Thyroid gland (tissue), 4 donors: ENCODE measurements at places on chromosomes 3 and 15. TPM values are rescaled to one million over a fixed set of nuclear protein-coding genes. Genes with fewer than 3 reads are reported as not detected.
A peak's percentile ranks its signal among the peaks of the same experiment; 100 is the strongest.

Gene CYP8B1
- not detected for total RNA-seq

Gene DMXL2
- total RNA-seq = 34.3 TPM

GRCh38 chr3:15050405-15051092, 14.6 kb downstream of the MRPS25 start:
- DNase-seq = no peak
- no peaks in the 10 kb centered on the region for H3K27me3 ChIP-seq
- no peak overlapping the region for H3K4me3 ChIP-seq
- peaks cover 54% of the 10 kb centered on the region for H3K36me3 ChIP-seq

DNA sequence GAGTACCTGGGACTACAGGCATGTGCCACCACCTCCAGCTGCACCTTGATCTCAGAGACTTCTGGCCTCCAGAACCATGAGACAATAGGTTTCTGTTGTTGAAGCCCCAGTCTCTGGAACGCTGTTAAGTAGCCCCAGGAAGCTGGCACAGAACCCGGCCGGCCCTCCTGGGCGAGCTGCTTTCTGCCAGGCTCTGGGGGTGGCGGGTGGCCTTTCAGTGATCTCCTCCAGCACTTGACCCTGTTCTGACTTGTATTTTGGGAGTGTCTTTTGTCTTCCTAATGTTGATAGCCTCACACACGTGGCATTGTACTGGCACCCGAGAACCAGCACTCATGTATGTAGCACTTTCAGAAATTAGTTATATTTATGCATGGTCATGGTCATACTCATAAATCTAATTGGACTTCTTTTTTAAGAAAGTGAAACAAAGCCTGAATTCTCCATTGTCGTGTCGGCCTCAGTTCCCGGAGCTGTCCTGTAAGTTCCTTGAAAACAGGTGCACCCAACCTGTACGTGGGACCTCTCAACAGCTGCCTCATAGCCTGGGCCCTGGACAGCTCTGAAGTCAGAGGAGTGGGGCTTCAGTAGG, 74.0 kb downstream of the TFRC start:
- H3K4me1 ChIP-seq = no peaks in the 10 kb centered on the region
- no peaks in the 10 kb centered on the region for H3K27me3 ChIP-seq
- H3K4me3 ChIP-seq = no peak overlapping the region
- no peak for DNase-seq
- no peak overlapping the region for H3K27ac ChIP-seq

DNA sequence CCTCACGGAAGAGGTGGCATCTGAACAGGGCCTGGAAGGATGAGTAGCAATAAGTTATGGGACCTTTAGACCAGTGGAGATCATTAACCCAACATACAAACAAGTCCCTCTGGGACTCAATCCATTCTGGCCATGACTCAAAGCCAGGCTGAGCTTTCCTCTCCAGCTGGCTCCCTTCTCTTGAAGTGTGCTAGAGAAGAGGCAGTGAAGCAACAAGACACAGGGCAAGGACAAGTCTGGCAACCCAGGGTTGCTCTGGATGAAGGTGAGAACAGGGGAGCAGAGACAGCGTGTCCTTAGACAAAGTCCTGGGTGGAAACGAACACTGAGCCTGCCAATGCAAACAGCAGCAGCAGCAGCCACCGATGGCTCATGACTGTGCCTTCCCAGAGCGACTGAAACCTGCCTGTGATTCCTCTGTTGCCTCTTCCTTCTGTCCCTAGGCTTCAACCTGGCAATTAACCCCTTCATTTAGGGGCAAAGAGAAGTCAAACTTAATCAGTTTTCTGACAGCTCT, 86.8 kb downstream of the BDH1 start:
- peaks cover 3% of the 10 kb centered on the region for H3K4me1 ChIP-seq
- H3K4me3 ChIP-seq = no peak overlapping the region
- H3K27ac ChIP-seq = no peak overlapping the region
- H3K27me3 ChIP-seq = no peaks in the 10 kb centered on the region
- DNase-seq = peak; percentile 51
- H3K36me3 ChIP-seq = no peaks in the 10 kb centered on the region

- H3K4me1 ChIP-seq = peaks cover 27% of the 10 kb centered on the region
- H3K4me3 ChIP-seq = no peak overlapping the region
- no peaks in the 10 kb centered on the region for H3K36me3 ChIP-seq
- no peak overlapping the region for H3K27ac ChIP-seq
- no peak for DNase-seq
These were observed 71.4 kb upstream of the WDR72 start for GRCh38 chr15:53830707-53831386.

GRCh38 chr3:113697500-113698090, 1.2 kb upstream of the USF3 start:
- H3K4me1 ChIP-seq = peaks cover 34% of the 10 kb centered on the region
- no peaks in the 10 kb centered on the region for H3K27me3 ChIP-seq
- H3K36me3 ChIP-seq = no peaks in the 10 kb centered on the region
- peak overlapping the region; percentile 86 for H3K27ac ChIP-seq

- no peak overlapping the region for H3K4me3 ChIP-seq
- H3K4me1 ChIP-seq = no peaks in the 10 kb centered on the region
- H3K27ac ChIP-seq = no peak overlapping the region
- no peak for DNase-seq
- H3K27me3 ChIP-seq = no peaks in the 10 kb centered on the region
These were observed 152.4 kb upstream of the MRPL3 start for GRCh38 chr3:131655070-131655690.

DNA sequence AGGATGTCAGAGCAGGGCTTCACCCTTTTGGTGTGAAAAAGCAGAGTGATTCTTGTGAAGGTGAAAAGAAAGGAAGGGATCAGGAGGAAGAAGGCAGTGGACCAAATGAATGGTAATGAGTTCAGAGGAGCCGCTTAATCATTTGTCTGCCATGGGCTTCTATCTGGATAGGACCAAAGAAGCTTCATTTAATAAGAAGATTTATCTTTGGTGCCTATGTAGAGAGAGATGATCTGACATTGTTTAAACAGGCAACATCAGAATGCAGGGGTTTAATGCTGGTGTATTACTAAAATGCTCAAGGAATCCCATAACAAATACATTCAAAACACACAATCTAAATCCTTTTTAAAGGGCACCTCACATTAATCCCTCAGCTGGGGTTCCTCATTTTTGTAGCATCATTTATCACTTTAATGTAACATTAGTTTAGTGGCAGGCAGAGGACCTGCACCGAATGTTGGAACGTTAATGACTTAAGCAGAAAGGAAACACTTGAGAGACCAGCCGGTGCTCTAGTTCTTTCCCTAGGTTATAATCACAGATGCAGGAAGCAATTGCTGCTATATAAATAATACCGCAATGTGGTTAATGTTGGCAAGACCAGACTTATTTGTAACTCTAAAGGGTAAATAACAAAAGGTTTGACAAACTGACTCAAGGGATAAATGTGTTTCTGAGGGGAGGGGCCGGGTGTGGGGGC, 27.9 kb upstream of the IL1RAP start:
- H3K27ac ChIP-seq = no peak overlapping the region
- no peaks in the 10 kb centered on the region for H3K27me3 ChIP-seq
- no peaks in the 10 kb centered on the region for H3K36me3 ChIP-seq
- no peaks in the 10 kb centered on the region for H3K4me1 ChIP-seq
- no peak overlapping the region for H3K4me3 ChIP-seq

DNA sequence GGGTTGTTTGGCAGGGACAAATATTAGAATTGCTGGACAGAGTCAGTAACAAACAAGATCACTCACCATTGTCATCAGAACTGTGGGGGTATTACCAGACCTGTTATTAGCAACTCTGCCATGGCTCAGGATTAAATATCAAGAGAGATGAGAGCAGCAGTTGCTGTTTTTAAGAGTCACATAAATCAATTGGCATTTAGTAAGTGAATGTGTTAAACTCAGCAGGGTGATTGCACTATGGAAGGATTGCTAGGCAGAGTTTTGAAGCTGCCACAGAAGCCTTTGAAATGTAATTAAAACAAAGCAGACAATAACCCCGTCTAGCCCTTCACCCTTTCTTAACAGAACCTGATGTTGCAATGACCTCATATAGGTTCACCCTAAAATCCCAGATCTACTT, 238.8 kb downstream of the GAP43 start:
- H3K4me1 ChIP-seq = no peaks in the 10 kb centered on the region
- no peak overlapping the region for H3K27ac ChIP-seq
- H3K27me3 ChIP-seq = no peaks in the 10 kb centered on the region
- no peaks in the 10 kb centered on the region for H3K36me3 ChIP-seq

GRCh38 chr15:63063164-63063756, 20.7 kb downstream of the TPM1 start:
- DNase-seq = no peak
- H3K27ac ChIP-seq = no peak overlapping the region
- H3K27me3 ChIP-seq = no peaks in the 10 kb centered on the region
- H3K4me3 ChIP-seq = no peak overlapping the region

GRCh38 chr3:126912027-126912422, 70.9 kb upstream of the PLXNA1 start:
- DNase-seq = no peak
- H3K36me3 ChIP-seq = no peaks in the 10 kb centered on the region
- no peaks in the 10 kb centered on the region for H3K27me3 ChIP-seq
- no peak overlapping the region for H3K27ac ChIP-seq
- H3K4me3 ChIP-seq = no peak overlapping the region
- H3K4me1 ChIP-seq = no peaks in the 10 kb centered on the region

GRCh38 chr15:82263350-82263749, 732 bp downstream of the SAXO2 start:
- no peaks in the 10 kb centered on the region for H3K27me3 ChIP-seq
- no peak overlapping the region for H3K27ac ChIP-seq
- H3K4me1 ChIP-seq = peaks cover 15% of the 10 kb centered on the region
- no peak overlapping the region for H3K4me3 ChIP-seq
